CD4-positive, alpha-beta memory T cell (primary cell): ENCODE measurements at places on chromosomes 7 and 10. TPM values are rescaled to one million over a fixed set of nuclear protein-coding genes. Genes with fewer than 3 reads are reported as not detected.

DNA sequence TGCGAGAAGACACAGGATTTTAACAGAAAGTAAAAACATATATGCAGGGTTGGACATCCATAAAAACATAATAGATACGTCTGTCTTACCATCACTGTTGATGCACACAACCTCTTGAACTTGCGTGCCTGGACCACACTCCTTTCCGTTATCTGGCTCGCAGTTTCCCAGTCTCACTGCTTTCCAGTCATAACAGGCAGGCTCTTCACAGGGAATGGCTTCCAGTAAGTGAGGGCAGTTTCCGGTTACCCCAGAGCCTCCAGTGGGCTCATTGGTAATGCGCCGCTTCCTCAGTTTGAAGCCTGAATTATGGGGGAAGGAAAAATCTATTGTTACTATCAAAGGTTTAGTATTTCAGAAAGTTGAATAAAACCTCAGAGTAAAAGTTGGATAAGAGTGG is 290.7 kb downstream of the THSD7A start:
- H3K36me3 ChIP-seq: no peaks in the 10 kb centered on the region
- no peak for DNase-seq
- no peak overlapping the region for H3K4me3 ChIP-seq
- H3K27ac ChIP-seq: no peak overlapping the region
- H3K4me1 ChIP-seq: no peaks in the 10 kb centered on the region

- H3K36me3 ChIP-seq: no peaks in the 10 kb centered on the region
- no peak overlapping the region for H3K27ac ChIP-seq
- H3K4me3 ChIP-seq: no peak overlapping the region
- no peaks in the 10 kb centered on the region for H3K4me1 ChIP-seq
- DNase-seq: no peak
- no peaks in the 10 kb centered on the region for H3K27me3 ChIP-seq
These were observed 106.2 kb upstream of the GPR141 start for GRCh38 chr7:37577412-37577811.

DNA sequence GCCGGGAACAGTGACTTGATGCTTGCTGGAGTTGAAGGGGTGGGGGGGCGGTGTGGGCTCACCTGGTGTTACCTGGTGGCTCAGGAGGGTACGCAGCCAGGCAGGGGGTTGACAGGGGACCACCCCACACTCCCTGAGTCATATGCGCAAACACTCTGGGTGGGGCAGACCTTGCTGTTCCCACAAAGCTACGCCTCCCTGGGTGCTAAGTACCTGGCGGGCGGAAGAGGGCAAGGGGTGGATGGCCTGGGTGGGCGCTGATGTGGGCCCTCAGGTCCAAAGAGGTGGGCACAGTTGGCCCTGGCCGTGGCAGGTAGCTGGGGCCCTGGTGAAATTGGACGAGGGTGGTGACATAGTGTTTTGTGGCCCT is 13.9 kb downstream of the STX1A start:
- no peaks in the 10 kb centered on the region for H3K27me3 ChIP-seq
- H3K27ac ChIP-seq: no peak overlapping the region
- H3K36me3 ChIP-seq: no peaks in the 10 kb centered on the region

DNA sequence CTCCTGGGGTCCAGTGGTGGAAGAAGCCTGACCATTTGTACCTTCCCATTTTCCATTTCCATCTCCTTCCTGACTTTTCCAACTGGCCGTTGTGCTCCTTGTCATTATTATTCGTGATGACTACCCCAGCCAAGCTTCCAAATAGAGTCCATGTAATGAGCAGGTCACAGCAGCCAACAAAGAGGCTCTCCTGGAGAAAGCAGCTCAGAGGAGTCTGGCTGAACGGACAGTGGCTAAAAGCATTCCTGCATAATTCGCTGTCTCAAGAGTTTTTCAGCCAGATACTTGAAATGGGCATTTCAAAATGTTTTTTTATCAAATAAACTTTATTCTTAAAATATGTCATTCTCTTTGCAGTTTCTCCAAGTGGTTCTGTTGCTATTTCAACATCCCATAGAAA is 458.6 kb downstream of the INHBA start:
- no peak for DNase-seq
- H3K27ac ChIP-seq: no peak overlapping the region
- no peaks in the 10 kb centered on the region for H3K4me1 ChIP-seq

DNA sequence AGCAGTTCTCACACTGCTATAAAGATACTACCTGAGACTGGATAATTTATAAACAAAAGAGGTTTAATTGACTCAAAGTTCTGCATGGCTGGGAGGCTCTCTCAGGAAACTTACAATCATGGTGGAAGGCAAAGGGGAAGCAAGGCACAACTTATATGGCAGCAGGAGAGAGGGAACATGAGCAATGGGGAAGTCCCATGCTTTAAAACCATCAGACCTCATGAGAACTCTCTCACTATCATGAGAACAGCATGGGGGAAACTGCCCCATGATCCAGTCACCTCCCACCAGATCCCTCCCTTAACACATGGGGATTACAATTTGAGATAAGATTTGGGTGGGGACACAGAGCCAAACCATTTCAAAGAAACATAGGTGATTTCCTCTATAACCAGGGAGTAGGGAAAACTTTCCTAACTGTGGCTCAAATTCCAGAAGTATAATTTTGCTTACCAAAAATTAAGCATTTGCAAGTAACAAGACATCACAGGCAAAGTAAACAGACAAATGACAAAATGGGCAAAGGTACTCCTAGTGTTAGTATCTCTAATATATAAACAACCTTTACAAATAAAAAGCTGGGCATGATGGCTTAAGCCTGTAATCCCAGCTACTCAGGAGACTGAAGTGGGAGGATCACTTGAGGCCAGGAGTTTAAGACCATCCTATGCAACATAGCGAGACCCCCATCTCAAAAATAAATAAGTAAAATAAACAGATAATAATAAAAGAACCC is 88.0 kb downstream of the KBTBD2 start:
- DNase-seq: no peak
- no peaks in the 10 kb centered on the region for H3K4me1 ChIP-seq
- H3K4me3 ChIP-seq: no peak overlapping the region
- H3K27me3 ChIP-seq: no peaks in the 10 kb centered on the region

DNA sequence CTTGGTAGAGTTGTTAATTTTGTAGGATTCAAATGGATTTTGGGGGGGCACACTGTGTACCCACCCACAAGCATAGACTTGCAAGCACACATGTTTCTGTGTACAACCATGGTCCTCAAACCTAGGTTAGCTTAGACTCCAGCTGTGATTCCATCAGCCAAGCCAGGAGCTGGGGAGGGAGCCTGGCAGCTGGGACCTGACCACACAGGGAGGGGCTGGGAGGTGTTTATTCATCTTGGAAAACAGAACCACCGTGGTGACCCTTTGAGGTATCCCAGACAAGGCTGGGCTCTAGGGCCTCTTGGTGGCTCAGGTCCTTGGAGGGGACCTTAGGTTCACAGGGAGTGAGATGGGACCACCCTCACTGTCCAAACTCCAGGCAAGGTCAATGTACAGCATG is 410.3 kb downstream of the NEBL start:
- H3K27ac ChIP-seq: no peak overlapping the region
- H3K4me1 ChIP-seq: no peaks in the 10 kb centered on the region
- no peaks in the 10 kb centered on the region for H3K36me3 ChIP-seq
- H3K27me3 ChIP-seq: no peaks in the 10 kb centered on the region
- H3K4me3 ChIP-seq: no peak overlapping the region

GRCh38 chr7:36523371-36524101 is 133.9 kb downstream of the ANLN start:
- no peaks in the 10 kb centered on the region for H3K4me1 ChIP-seq
- H3K36me3 ChIP-seq: no peaks in the 10 kb centered on the region
- H3K4me3 ChIP-seq: no peak overlapping the region
- no peaks in the 10 kb centered on the region for H3K27me3 ChIP-seq
- no peak for DNase-seq
- H3K27ac ChIP-seq: no peak overlapping the region

DNA sequence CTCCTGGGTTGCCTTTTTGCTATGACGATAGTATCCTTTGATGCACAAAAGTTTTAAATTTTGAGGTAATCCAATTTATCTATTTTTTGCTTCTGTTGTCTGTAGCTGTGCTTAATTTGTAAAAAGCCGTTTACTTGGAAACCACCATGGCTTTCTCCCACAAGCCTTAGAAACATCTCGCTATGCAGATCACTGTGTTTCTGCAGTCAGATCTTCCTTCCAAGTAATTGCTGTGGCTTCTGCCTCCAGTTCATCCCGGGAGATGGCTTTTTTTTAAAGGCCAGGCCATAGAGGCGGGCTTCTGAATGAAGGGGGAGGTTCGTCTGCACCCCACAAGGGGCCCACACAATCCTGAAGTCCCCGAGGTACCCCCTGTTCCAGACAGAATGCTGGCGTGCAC is 48.3 kb upstream of the OCM2 start:
- no peak for DNase-seq
- H3K36me3 ChIP-seq: no peaks in the 10 kb centered on the region
- H3K27me3 ChIP-seq: no peaks in the 10 kb centered on the region
- no peaks in the 10 kb centered on the region for H3K4me1 ChIP-seq

DNA sequence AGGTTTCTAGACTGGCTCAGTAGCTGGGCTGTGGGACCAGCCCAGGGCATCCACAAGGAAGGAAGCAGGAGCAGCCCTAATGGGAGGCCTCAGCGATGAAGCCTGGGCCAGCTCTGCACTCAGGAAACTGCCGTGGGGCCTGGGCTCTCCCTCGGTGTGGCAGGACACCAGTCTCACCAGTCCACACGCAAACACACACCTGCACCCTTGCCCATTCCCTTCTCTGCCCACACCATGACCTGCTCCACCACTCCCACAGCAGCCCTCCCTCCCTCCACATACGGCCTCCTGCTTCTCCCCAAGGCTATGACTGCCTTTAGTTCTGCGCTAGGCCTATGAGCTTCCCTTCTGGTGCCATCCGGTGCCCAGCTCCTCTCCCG is 7.1 kb downstream of the FGF8 start:
- peaks cover 17% of the 10 kb centered on the region for H3K27me3 ChIP-seq

- no peaks in the 10 kb centered on the region for H3K36me3 ChIP-seq
- no peak overlapping the region for H3K4me3 ChIP-seq
- no peaks in the 10 kb centered on the region for H3K4me1 ChIP-seq
- no peak overlapping the region for H3K27ac ChIP-seq
These were observed 56.3 kb downstream of the CRTAC1 start for GRCh38 chr10:97974100-97974499.

GRCh38 chr7:108244110-108244509 is 113.9 kb upstream of the LAMB4 start:
- no peak for DNase-seq
- no peaks in the 10 kb centered on the region for H3K4me1 ChIP-seq
- no peak overlapping the region for H3K4me3 ChIP-seq
- no peaks in the 10 kb centered on the region for H3K36me3 ChIP-seq
- no peaks in the 10 kb centered on the region for H3K27me3 ChIP-seq
- H3K27ac ChIP-seq: no peak overlapping the region

- H3K27me3 ChIP-seq: no peaks in the 10 kb centered on the region
- no peak overlapping the region for H3K4me3 ChIP-seq
- no peaks in the 10 kb centered on the region for H3K36me3 ChIP-seq
These were observed 295.3 kb downstream of the ELMO1 start for GRCh38 chr7:37153376-37153775.

DNA sequence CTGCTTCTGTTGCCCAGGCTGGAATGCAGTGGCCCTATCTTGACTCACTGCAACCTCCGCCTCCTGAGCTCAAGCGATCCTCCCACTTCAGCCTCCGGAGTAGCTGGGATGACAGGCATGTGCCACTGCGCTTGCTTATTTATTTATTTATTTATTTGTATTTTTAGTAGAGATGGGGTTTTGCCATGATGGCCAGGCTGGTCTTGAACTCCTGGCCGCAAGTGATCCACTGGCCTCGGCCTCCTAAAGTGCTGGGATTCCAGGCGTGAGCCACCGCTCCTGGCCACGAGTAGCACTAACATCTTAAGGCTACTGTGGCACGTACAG is 70.9 kb downstream of the CARD11 start:
- H3K36me3 ChIP-seq: peaks cover 7% of the 10 kb centered on the region
- no peak overlapping the region for H3K27ac ChIP-seq
- H3K4me3 ChIP-seq: no peak overlapping the region
- H3K4me1 ChIP-seq: no peaks in the 10 kb centered on the region

DPYSL4 gene
- total RNA-seq: 1.8 TPM

ITPRID1 gene
- not detected for total RNA-seq

HELLS gene
- total RNA-seq: 16.3 TPM

SMNDC1 gene
- total RNA-seq: 39.0 TPM

HHEX gene
- total RNA-seq: 0.32 TPM

ZNF425 gene
- 3.2 TPM for total RNA-seq
